ENCODE measurements at places on chromosomes 12 and 14.

- no peak for DNase-seq
Observed at GRCh38 chr12:110339184-110339952, 58.3 kb downstream of the ATP2A2 start.

- no peak for DNase-seq
Observed at GRCh38 chr14:92841930-92842329, 47.8 kb downstream of the GOLGA5 start.

DNA sequence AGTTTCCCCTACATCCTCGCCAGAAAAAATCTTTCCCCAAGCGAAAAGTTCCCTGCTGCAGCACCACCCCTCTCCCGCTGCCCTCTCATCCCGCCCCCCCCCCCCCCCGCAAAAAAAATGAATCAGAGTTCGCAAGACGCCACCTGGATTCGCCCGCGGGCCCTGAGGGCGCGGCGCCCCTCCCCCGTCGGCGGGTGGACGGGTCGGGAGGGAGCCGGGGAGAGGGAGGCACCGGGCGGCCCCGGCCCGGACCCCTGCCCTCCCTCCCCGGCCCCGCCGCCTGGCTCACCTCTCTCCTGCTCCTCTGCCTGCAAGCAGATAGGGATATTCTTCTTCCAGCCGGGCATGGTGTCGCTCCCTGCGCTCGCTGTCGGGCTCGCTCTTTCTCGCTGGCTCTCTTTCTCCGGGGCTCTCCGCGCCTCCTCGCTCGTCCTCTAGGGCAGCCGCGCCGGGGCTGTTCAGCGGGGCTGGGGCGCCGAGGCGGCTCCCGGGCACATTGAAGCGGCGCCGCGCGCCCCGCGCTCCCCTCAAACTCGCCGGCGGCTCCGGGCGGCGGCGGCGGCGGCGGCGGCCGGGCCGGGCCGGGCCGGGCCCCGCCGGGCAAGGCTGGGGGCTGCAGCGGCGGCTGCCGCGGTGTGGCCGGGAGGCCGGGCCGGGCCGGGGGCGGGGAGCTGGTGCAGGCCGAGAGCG is 200.3 kb upstream of the CAND1 start:
- peak; percentile 67 for DNase-seq

DNA sequence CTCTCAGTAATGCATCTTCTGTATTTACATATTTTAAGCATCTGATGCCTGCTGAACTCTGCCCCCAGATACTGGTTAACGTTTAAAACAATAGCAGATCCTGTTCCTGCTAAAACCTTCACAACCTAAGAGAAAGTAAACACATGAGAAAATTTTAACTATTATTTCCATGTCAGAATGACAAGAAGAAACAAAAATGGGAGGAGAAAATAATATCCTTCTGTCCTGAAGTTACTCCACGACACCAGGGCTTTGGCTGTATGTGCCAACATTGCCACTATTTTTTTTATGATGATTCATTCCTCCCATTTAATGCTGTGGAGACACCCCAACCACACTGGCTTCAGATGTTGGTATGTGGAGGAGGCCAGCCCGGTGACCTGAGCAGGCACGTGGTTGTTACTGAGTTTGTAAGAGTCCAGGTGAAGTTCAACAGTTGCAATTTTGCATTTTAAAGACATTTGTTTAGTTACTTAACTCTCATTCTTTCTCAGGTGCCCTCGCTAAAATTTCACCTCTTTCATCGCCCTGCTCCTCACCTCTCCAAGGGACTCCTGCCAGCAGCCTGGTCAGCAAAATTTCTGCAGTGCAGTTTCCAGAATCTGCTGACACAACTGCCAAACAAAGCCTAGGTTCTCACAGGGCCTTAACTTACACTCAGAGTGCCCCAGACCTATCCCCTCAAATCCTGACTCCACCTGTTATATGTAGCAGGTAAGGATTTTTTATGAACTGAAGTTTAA is 65.5 kb upstream of the SLCO1C1 start:
- no peak for DNase-seq

- no peak for DNase-seq
Observed at GRCh38 chr12:96075560-96075959, 40.2 kb upstream of the LTA4H start.

- DNase-seq, result no peak
Observed at GRCh38 chr14:73961192-73961591, 11.1 kb downstream of the COQ6 start.

GRCh38 chr14:92225731-92226130 is 97.2 kb upstream of the SLC24A4 start:
- no peak for DNase-seq

DNA sequence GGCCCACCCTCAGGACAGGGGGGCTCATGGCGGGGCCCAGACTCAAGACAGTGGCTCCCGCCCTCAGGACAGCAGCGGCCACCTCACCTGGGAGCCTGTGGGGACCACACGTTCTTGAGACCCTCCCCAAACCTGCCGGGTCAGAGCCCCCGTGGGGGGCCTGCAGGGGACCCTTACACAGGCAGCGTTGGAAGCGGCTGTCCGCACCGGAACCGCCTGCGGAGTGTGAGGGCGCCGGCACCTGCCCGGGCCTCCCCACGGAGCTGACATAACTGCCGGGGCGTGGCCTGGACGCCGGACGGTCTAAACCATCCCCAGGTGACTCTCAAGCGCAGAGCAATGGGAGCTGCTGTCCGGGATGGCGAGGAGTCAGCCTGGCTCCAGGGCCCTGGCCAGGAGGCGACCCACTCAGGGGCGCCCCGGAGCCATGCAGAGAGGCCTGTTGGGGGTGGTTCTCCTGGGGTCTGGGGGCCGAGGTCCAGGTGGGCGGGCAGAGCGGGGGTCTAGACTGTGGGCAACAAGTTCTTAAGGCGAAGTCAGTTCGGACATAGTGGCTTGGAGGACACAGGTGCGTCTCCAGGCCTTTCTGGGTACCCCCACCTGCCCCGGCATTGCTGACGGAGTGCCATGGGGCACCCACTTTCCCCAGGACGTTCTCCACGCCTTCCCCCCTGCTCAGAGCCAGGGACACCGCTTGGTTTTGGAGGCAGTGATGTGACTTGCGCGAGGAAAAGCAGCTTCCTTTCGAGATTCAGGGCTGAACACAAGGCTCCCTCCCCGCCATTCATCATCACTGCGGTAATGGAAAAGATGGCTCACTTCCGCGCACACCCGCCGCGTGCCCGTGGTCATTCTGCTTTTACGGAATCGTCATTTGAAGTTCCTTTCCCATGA is 23.2 kb downstream of the GALNT9 start:
- DNase-seq, result no peak

DNA sequence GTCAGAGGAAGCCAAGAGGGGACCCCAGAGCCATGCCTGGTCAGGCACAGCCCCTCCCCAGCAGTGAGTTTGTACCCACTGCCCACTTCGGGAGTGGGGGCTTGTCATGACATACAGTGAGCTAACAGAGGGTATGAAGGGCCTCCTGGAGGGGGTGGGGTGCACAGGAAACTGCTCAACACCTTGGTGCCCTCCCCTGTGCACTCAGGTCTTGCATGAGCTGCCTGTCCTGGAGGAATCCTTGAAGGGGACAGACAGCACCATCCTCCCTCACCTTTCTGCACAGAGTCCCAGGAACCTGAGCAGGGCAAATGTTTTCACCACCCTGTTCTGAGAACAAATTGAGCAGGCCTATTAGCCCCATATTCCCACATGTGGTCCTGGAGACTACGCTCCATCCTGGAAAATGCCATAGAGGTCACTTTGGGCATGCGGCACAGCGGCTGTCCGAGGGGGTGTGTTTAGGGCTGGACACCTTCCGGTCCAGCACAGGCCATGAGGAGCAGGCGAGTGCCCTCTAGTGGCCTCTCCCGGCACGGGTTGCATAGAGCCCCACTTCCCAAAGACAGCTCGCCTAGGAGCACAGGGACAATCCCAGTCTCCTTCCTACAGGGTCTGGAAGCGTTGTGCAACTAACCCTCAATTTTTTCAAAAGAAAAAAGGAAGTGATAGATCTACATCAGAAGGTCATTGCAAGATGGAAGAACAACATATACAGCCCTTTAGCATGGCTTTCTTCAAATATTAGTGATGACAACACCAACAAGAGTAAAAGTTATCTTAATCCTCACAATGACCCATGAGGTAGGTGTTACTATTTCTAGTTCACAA is 31.9 kb upstream of the ZFP36L1 start:
- DNase-seq, result peak; percentile 65

GRCh38 chr14:46818147-46818546 is 166.6 kb upstream of the RPL10L start:
- DNase-seq, result no peak

GRCh38 chr12:108175310-108175709 is 46.2 kb downstream of the WSCD2 start:
- no peak for DNase-seq

- no peak for DNase-seq
Observed at GRCh38 chr12:131984334-131984733, 34.6 kb downstream of the EP400 start.

DNA sequence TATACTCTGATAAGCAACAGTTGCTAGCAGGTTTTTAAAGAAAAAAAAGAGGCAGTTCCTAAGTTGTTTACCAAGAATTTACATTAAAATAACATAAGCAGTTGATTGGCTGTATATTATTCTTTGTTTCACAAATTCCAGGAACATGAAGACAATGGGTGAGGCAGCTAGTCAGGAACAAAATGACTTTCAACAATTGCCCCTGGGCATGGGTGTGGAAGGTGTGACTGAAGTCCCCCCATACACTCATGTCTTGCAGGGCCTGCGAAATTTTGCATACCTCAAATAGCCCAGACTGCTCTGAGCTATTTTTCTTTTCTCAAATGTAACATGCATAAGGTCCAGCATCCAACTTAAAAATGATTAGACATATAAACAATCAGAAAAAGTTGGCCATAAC is 267.2 kb upstream of the DIO3 start:
- DNase-seq, result no peak

DNA sequence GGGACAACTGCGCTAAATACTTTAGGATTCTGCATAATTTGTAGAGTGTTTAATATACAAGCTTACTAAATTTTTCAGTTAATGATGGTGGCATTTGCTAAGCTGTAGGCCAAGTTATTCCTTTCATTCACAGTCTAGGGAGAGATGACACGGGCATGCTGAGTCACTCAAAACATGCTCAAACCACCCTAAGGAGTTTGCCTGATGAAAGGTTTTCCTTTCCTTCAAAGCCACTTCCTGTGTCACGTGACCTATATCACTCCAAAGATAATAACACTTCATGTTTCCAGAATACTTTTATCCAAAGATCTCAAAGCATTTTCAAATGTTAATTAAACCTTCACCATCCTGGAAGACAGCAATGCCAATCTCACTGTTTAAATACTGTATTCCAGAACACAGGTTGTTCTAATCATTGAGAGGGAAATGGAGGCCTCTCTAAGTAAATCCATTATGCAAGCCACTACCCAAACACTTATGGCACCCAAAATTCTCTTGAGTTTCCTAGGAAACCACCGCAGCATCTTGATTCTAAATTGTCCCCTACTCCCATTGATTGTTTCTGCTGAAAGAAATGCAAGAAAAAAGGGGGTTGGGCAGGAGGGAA is 207.0 kb upstream of the CDKN3 start:
- no peak for DNase-seq

DNA sequence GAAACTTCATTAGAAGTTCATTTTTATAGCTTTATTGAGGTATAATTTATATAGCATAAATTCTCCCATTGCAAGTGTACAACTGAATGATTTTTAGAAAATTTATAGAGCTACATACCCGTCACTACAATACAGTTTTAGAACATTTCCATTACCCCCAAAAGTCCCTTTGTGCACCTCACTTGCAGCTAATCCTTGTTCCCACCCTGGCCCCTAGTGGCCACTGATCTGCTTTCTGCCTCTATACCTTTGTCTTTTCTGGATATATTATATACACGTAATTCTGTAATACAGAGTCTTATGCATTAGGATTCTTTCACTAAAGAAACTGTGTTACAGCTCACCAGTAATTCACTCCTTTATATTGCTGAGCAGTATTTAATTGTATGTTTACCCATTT is 145.1 kb upstream of the DIO2 start:
- no peak for DNase-seq

- no peak for DNase-seq
Observed at GRCh38 chr12:120741476-120742421, 16.1 kb downstream of the ACADS start.

DNA sequence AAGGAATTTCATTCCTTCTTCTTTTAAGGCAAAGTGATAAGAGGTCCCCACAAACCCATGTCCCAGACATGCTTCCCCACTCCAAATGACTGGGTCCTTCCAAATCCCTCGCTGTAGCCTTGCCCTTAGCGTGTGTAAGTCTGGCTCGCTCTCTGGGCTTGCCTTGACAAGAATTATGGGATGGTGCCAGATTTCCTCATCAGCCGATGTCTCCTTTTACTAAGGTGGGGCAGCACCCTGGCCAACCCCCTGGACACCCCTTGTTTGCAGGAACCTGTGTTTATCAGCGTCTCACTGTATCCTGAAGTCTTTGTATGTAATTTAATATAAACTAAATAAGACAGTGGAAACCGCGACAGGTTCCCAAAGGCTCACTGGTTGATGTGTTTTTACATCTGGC is 493.3 kb downstream of the EGLN3 start:
- no peak for DNase-seq

GRCh38 chr12:99146185-99146584 is 501.1 kb downstream of the APAF1 start:
- DNase-seq, result no peak

DNA sequence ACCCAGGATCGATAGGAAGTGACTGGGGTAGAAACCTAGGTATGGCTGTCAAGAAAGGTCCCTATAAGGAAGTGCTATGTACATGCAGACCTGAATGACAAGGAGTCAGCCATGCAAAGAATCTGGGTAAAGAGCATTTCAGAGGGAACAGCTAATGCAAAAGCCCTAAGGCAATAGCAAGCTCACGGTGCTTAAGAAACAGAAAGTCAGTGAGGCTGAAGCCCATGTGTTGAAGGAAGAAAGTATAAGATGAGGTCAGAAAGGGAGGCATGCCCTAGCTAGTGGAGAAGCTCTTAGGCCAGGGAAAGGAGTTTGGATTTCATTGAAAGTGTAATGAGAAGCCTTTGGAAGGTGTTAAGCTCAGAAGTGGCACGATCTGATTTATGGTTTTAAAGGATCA is 6.0 kb upstream of the ADCY6 start:
- no peak for DNase-seq

GRCh38 chr12:89862511-89863445 is 154.1 kb upstream of the ATP2B1 start:
- DNase-seq, result peak; percentile 37

DNA sequence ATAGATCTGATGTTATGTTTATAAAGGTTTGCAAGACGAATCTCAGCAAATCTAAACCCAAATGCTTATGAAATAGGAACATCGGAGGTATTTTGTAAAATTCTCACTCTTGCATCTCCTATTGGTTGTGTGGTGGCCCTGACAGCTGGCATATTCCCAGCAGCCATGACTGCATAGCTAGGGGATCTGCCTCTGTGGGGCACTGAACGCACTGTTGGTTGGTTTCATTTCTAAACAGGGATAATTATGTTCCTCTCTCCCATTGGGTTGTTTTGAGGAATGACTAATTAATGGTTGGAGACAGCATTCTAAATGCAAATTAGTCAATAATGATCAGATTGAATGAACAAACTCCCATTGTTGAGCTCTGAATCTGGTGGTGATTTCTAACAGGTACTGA is 2.7 kb upstream of the BEST3 start:
- DNase-seq, result no peak
